Activated CD4-positive, alpha-beta T cell treated with anti-CD3 and anti-CD28 coated beads, Interleukin-2, amount 10 ng/mL, durations not matched to agents 7 days and 5 days (primary cell): ENCODE measurements at places on chromosomes 4 and X. TPM values are rescaled to one million over a fixed set of nuclear protein-coding genes. Genes with fewer than 3 reads are reported as not detected.

Gene RAI2
- 0.07 TPM for total RNA-seq

Gene PHEX
- total RNA-seq = 0.08 TPM

Gene ZNF732
- not detected for total RNA-seq

Gene FAAH2
- 1.4 TPM for total RNA-seq

Gene SLC10A4
- not detected for total RNA-seq

Gene ZMYM3
- 28.0 TPM for total RNA-seq

GRCh38 chr4:127503111-127503510 lies 129.6 kb upstream of the INTU start:
- H3K27me3 ChIP-seq = peaks cover 2% of the 10 kb centered on the region
- no peaks in the 10 kb centered on the region for H3K36me3 ChIP-seq
- no peak for DNase-seq
- H3K4me3 ChIP-seq = no peak overlapping the region
- H3K27ac ChIP-seq = no peak overlapping the region

DNA sequence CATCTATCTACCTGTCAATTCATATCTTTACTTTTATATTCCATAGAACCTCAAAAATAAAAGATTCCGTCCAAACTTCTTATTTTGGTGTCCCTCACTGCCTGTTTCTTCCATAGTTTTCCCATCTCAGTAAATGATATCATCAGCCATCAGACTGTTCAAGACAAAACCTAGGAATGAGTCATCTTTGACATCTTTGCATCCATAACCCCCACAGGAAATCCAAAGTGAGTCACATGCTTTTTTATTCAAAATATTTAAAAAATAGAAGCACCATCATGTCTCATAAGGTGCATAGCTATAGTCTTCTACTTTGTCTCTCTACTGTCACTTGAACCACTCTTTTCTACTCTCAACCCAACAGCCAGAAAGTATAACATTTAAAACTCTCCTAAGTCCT lies 29.9 kb upstream of the CXXC4 start:
- no peaks in the 10 kb centered on the region for H3K4me1 ChIP-seq
- no peak overlapping the region for H3K4me3 ChIP-seq
- H3K27me3 ChIP-seq = no peaks in the 10 kb centered on the region
- no peak for DNase-seq

- no peaks in the 10 kb centered on the region for H3K36me3 ChIP-seq
- H3K4me1 ChIP-seq = peaks cover 3% of the 10 kb centered on the region
- no peaks in the 10 kb centered on the region for H3K27me3 ChIP-seq
- no peak for DNase-seq
Measured at GRCh38 chrX:39756086-39756883, 341.5 kb downstream of the BCOR start.
